ENCODE measurements at places on chromosomes 7 and 10.

GRCh38 chr10:123642293-123642692 lies 23.9 kb upstream of the GPR26 start:
- DNase-seq: no peak

DNA sequence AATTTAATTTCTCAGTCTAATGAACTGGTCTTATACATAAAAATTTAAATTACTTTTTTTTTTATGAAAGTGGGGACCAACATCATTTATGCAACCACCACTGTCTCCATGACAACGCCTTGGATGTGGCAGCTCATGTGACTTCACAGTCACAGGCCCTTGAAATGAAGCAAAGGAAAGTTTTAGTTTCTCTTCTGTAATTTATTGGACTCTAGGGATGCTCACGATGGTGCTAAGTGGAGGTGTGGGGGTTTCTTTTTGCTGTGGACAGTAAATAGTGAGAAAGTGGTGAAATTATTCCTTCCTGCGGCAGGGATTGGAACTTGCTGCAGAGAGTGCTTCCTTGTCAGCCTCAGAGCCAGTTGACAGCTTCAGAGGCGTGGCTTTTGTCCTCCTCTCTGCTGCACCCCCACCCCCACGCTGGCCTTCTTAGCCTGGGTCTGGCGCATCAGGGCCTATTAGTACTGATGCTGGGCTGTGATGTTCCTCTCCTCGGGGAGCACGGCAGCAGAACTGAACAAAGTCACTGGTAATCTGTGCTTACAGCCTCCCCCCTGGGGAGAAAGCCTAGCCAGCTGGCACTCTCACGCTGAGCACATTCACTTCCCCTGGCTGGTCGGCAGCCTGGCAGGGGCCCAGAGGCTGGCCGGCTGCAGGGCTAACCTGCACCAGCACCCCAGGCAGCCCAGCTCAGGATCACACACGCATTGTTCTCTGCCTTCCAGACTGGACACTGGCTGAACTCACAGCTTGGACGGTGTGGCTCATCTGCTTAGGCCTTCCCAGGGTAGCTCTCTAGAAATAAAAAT lies 517.5 kb upstream of the GALNT17 start:
- DNase-seq: no peak

GRCh38 chr10:119500821-119501220 lies 41.7 kb downstream of the RGS10 start:
- DNase-seq: no peak

GRCh38 chr7:2832461-2832860 lies 11.6 kb downstream of the GNA12 start:
- DNase-seq: no peak

DNA sequence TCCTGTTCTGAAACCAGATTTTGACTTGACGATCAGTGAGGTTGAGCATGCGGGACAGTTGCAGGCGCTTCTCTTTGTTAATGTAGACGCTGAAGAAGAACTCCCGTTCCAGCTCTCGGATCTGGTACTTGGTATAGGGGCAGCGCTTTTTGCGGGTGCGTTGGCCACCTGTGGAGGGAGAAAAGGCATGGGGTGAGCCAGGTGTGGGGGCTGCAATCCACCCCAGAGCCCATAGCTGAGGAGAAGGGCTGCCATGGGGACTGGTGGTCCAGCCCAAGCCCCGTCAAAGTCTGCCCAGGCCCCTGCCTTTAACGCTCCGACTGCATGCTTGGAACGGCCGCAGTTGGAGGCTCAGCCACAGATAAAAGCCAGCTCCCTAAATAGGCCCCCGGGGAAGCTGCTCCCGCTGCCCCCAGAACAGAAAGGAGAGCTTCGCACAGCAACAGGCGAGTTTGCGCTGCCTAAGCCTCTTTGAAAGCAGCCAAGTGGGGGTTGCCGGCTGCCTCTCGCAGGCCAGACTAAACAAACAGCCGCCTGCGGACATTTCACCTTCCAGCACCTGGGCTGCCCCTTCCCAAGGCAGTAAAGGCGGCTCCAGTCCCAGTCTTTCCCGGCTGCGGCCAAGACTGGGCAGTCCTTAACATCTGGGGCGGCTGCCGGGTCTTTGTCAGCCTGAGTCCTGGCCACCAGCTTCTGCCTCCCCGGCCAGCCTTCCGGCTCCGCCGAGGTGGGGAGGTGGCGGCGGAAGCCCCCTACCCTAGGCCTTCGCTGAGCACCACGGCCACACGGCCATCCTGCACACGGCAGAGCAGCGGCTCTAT lies 2.0 kb downstream of the HOXA11 start:
- no peak for DNase-seq

- no peak for DNase-seq
Observed at GRCh38 chr10:53719658-53720057, 947.1 kb upstream of the MBL2 start.

- no peak for DNase-seq
Observed at GRCh38 chr10:11285171-11285570, 267.5 kb downstream of the CELF2 start.

DNA sequence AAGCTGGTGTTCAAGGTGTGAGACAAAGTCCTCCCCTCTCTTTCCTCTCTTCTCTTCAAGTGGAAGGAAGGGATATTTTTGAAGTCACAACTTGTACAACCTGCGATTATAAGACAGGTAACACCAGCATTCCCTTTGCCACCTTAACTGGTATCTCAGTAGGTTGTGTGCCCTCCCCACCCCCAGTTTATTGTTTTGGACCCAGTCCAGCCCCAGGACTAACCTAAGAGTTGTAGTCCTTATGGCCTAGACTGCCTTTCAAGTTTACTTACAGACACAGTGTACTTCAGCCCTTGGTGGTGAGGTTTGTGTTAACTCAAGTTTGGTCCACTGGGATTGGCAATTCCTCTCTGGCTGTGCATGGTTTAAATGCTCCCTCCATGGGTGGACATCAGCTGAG lies 26.8 kb upstream of the CYP2C8 start:
- DNase-seq: no peak

- DNase-seq: no peak
Observed at GRCh38 chr7:76220185-76221057, 18.7 kb downstream of the SRRM3 start.

GRCh38 chr7:130721486-130722277 lies 12.3 kb downstream of the KLF14 start:
- no peak for DNase-seq

GRCh38 chr10:98041352-98042043 lies 11.1 kb upstream of the CRTAC1 start:
- no peak for DNase-seq

DNA sequence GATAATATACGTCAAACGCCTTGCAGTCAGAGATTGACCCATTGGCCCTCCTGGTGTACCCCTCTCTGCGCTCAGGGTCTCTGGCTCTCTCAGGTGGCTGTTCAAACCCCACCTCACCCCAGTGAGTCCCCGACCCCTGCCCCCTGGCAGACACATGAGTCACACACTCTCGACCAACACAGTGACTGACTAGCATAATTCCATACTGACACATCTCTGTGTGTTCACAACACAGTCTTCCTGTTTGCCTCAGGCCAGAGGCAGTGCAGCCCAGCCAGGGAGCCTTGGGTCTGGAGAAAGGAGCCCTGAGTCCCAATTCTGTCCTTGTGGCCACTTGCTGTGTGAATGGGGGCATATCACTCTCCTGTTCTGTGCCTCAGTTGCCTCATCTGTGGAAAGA lies 40.1 kb downstream of the PALD1 start:
- no peak for DNase-seq

GRCh38 chr7:7321681-7322080 lies 139.3 kb downstream of the C1GALT1 start:
- no peak for DNase-seq

- DNase-seq: no peak
Observed at GRCh38 chr7:1819259-1819841, 149.3 kb downstream of the ELFN1 start.

DNA sequence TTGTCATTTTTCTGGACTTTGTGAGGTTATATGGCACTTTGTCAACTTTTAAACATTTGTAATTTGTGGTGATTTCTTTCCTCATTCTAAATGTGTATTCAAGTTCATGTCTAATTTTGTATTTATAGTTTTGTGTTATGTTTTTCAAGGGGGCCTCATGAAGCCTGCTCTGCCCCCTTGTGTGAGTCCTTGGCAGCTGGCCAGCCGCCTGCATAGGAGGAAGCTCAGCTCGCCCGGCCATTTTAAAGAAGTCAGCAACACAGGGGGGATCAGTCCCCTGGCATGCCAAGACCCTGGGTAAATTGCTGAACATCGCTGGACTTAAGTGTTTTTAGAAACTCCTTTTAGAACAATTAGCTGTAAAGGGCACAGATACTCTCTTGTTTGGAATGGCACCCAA lies 123.0 kb downstream of the ANLN start:
- DNase-seq: no peak

DNA sequence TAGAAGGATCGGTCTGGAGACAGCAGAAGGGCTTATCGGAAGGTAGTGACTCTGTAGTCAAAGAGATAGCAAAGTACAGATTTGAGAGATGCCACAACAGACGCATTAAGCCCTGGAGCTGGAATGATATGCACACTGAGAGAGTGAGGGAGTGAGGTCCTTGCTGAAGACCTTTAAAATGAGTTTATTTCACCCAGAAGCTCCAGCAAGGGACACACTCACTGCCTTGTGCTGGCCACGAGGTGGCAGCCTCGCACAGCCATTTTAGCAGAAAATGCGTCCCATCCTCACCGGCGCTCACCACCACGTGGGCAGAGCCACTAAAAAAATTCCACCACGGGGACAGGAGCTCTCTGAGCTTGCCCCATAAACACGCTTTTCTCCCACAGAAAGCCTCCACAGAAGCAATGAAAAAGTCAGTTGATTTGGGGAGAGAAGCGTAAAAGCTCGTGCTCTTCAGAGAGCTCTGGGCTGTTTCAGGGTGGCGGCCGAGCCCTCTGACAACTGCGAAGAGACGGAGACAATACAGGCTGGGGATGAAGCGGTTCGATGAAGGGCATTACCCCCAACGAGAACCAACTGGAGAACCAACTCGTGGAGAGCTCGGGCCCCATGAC lies 163.0 kb upstream of the KLF14 start:
- peak; percentile 48 for DNase-seq

DNA sequence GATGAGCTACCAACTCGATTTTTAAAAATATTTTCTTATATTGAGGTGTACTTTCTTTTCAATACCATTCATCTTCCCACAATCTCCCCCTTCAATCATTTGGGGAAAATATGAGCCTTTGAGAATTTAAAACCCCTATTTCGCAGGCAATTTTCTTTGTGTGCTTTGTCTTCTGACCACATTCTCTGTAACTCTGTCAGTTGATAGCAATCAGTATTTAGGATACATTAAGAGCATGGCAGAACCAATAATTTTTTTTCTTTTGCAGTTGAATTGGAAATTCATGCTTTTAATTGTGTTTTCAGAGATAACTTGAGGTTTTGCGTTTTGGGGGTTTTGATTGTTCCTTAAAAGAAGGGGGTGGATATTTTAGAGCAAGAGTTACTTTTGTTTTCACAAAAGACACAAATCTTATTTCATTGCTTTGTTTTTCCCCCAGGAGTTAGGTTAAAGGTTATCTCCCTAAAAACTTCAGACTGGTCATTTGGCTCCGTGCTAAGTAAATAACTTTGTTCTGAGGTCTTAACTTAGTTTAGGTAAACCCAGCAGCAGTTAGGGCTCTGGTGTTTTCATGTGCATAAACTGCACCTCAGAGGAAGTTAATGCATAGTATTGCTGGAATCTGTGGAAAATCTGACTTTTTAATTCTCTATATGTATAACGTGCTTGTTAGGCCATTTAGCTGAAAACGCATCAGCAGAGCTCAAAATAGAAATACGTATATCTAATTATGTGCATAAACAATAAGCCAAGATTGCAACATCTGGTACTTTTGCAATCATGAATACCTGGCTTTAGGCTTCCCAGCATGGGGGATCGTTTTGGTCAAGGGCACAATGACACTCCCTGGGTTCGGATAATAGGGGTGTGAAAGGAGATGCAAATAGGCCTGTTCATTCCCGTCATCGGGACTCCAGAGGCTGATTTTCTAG lies 676.4 kb upstream of the ANKRD30A start:
- no peak for DNase-seq

DNA sequence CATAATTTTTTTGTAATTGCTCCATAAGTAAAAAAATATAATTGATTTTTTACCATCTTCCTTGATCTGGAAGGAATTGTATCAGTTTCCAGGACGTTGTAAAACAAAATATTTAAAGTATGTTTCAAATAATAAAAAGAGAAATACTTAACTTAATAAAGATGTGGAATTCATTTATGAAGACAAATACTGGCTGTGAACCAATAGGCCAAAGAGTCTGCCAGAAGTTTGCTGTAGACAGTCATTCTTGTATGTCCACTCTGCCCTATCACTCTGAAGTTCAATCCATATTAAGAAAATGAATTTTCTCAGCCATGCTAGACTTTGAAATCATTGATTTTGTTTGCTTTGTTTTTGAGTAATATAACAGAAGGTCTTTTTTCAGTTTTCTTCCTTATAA lies 256.4 kb downstream of the TRIL start:
- peak; percentile 52 for DNase-seq

DNA sequence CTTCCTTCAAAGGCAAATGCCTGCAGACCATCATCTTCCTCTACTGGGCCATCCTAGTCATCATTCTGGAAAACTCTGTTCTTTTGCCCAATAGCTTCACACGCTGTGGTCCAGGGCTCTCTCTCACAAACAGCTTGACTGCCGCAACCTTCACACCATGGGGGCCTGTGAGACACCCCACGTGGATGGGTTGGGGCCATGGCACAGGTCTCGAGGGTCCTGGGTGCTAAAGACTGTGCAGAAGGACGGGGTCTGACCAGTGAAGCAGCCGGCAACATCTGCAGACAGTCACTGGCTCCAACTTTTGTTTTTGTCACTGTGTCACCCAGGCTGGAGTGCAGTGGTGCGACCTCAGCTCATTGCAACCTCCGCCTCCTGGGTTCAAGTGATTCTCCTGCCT lies 28.1 kb downstream of the BRI3 start:
- no peak for DNase-seq

DNA sequence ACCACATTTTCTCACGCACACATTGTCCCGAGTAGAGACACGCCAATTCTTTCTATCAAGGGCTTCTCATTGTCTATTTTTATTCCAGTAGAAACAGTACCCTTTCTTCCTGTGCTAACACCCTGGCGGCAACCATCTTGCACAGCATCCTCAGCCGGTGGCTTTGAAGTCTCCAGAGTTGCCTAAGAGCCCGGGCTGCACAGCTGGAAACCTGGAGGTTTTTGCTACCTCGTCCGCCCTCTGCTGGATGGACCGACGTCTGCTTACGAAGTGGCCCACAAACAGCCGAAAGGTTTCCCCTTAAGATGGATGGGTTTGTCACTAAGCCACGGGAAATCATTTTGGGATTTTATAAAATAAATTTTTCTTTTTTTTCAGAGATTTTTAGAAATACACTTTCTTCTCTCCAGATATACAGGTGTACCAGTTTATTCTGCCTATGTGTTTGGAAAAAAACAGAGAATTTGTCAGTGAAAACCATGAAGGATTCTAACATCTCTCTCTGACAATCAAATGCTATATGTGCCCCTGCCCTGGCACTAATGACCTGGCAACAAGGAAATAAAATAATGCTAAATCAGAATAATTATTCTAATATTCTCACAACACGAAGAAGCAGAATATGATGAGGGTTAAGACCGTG lies 81.8 kb upstream of the FAM204A start:
- DNase-seq: peak; percentile 71

- no peak for DNase-seq
Observed at GRCh38 chr10:7397049-7398035, 13.5 kb downstream of the SFMBT2 start.

GRCh38 chr7:150368096-150368883 lies at the start of gene REPIN1:
Gene REPIN1 (plus strand): TSS chr7:150368822. CDS start chr7:150369712, 890 bp downstream.
- no peak for DNase-seq

- peak; percentile 50 for DNase-seq
Observed at GRCh38 chr7:143456992-143457793, 13.9 kb downstream of the TAS2R60 start.

- DNase-seq: no peak
Observed at GRCh38 chr10:48710647-48711275, 26.1 kb downstream of the WDFY4 start.

GRCh38 chr7:110839866-110840265 lies 251.1 kb upstream of the LRRN3 start:
- DNase-seq: peak; percentile 28

Measured in fibroblast of skin of left biceps (primary cell).